ENCODE measurements at places on chromosomes 7 and 10.

GRCh38 chr7:137836541-137836940 lies 10.2 kb downstream of the DGKI start:
- no peak for DNase-seq

- no peak for DNase-seq
These were observed 86.2 kb downstream of the EBF3 start for GRCh38 chr10:129877773-129878371.

- no peak for DNase-seq
These were observed 32.0 kb upstream of the CFAP46 start for GRCh38 chr10:132974249-132974796.

DNA sequence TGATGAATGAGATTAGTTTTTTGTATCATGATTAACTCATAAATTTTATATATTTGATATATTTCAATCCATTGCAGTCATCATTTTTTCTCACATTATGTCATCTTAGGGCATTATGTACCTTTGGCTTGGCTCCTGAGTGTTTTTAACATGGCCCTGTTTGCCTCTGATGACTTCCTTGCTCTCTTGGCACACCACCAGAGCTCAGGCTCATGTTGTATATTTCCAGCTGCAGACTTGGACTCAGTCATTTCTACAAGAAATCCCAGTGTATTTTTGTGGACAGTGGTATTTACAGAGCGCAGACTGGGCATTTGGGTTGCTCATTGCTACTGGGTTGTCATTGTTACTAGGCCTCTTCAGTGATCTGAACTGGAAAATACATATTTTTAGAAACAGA lies 188.5 kb downstream of the ADRA2A start:
- DNase-seq, result no peak

DNA sequence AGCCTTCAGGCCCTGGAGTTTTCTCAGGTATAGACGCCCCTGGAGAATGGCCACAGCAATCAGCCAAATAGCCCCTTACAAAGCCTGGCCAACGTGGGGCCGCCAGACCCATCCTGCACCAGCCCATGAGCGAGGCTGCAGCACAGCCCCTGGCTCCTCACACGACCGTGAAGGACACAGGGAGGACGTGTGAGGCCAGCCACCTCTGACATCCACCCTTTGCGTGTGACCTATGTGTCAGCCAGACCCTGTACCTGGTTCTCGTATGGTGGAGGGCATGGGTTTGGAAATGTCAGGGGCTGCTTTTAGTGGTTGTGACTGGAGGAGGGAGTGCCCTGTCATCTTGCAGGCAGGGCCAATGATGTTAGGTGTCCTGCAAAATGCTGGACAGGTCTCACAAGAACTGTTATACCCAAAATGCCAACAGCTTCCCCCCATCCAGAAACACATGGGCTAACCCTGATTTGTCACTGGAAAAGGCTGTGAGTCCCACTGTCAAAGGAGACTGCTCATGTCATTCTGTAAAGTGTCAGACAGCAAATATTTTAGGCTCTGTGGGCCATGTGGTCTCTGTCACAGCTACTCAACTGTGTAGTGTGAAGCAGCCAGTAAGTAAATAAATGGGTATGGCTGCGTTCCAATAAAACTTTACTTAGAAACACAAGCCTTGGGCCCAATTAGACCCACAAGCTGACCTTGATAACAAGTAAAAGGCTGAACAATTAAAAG lies 30.0 kb downstream of the NOD1 start:
- DNase-seq, result no peak

GRCh38 chr7:83648464-83649241 lies at the start of gene SEMA3E:
TSS of gene SEMA3E (minus strand) at chr7:83649139.
- DNase-seq, result no peak

DNA sequence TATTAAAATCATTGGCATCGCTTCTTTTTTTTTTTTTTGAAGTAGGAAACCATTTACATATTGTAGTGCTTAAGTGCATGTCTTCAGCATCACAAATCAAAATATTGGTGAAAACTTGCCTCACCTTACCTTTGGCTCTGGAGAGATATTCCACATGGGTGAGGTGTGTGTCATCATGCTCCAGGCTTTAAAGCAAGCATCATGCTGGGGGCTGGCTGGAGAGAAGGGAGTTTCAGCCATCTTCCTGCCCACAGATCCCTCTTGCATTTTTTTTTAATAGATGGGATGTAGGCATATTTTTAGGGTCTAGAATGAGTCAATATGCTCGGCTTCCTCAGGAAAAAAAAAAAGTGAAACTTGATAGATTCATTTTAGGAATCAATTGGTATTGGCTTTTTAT lies 2.3 kb upstream of the INSYN2A start:
- no peak for DNase-seq

GRCh38 chr10:118918587-118918986 lies 110.9 kb upstream of the NANOS1 start:
- DNase-seq, result no peak

- DNase-seq, result no peak
These were observed 303.6 kb downstream of the GPAM start for GRCh38 chr10:111879969-111880368.

- DNase-seq, result no peak
These were observed 2.9 kb upstream of the MTPN start for GRCh38 chr7:135980012-135980551.

- peak; percentile 54 for DNase-seq
These were observed 34.1 kb downstream of the SEM1 start for GRCh38 chr7:96675548-96675947.

DNA sequence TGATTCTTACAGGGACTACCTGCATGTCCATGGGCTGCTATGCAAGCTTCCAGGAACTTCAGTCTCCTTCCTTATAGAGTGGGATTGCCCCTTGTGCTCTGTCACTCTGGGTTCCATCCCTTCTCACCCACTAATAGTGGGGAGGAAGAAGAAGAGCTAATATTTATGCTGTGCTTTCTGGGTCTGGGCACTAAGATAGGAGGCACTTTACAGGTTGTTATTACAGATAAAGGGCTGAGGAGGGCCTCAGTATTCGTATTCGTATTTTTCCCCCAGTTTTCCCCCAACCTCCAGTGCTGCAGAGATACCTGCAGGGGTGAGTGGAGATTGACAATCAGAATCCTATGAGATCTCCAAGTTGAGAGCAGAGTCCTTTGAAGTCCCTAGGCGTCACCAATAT lies 14.2 kb downstream of the HK1 start:
- DNase-seq, result no peak
